Myocyte (in vitro differentiated cells): ENCODE measurements at places on chromosomes 5 and 9. TPM values are rescaled to one million over a fixed set of nuclear protein-coding genes. Genes with fewer than 3 reads are reported as not detected.

DNA sequence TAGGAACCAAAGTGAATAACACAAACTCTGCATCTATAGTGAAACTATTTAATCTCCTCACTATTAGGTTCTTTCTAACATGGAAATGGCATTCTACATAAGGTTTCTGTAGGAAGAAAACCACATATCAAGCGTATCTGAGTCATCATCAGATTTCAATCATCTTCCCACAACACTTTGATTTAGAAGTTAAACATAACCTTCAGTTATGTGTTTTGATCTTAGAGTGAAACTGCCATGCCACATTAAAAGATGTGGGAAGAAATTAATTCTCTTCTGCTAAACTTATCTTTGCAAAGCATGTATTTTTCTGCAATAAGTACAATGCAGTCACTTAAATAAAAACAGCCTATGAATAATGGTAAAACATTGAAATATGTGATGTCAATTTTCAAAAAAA, 55.0 kb downstream of the MEF2C start:
- DNase-seq: no peak

DNA sequence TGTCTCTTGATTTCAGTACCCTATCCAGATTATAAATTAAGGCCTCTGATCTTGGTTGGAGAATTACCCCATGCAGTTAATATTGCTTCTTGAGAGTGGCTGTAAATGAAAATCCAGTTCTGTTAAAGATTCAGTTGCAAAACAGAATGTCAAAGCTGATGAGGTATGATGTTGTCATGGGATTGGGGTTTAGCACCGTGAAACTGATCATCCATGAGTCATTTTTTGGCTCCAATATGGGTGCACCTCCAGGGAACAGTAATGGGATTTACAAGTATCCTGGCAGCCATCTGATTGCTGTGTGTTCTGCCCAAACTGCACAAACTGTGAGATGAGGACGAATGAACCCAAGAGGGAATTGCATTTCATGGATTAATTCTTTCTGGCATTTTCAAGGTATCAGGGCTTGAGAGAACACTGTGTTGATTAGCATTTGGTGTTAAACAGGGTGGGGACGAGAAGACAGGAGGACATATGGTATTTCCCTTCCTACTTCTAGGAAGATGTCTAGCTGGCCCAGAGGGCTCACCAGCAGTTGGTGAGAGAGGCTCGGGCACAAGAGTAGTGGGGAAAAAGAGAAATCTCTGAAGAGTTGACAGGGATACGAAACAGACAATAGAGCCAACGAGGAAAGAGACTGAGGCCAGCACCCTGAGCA, 214.7 kb downstream of the GAS1 start:
- peak; percentile 53 for DNase-seq

CTSL gene
- 142 and 156 TPM in 2 replicates for total RNA-seq

DNA sequence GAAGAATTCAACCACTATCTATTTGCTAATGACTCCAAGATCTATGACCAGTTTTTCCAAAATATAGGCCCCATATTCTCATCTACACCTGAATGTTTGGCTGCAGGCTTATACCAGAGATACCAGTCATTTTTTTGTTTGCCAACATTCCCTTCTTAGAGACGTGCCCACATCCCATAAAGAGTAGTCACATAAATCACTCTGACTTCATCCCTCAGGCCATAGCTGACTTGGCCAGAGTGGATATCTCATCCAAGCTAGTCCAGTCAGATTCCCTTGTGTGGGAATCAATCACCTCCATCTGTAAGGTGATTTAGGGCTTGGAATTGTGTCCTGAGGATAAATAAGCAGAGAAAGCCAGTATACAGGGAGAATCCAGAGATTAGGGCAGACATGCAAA, 124.3 kb upstream of the SLC24A2 start:
- no peak for DNase-seq

GRCh38 chr9:127536499-127536898, 75.6 kb upstream of the STXBP1 start:
- DNase-seq: no peak

FGF18 gene
- 0.16 TPM in 1 of 2 replicates, not detected in the other for total RNA-seq

DNA sequence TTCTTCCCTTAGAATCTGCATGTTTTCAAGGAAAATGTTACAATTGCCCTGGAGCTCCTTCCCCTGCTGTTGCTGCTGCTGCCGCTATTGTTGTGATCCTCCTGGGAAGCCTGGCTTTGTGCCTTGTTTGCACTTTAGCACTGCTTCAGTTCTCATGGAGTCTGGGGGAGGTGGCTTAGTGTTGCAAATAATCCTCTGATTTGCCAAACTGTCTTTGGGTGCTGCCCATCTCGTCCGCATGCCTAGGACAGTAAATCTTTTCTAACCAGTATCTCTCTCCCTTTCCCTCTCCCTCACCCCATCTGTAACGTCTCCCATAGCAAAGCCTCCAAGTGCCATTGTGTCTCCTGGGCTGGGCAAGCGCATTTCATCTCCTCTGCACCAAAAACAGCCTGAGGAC, 30.3 kb downstream of the FAM240B start:
- DNase-seq: peak; percentile 72

GRCh38 chr5:1378866-1379659, 34.2 kb upstream of the CLPTM1L start:
- no peak for DNase-seq

GLT6D1 gene
- not detected in 2 replicates for total RNA-seq

DNA sequence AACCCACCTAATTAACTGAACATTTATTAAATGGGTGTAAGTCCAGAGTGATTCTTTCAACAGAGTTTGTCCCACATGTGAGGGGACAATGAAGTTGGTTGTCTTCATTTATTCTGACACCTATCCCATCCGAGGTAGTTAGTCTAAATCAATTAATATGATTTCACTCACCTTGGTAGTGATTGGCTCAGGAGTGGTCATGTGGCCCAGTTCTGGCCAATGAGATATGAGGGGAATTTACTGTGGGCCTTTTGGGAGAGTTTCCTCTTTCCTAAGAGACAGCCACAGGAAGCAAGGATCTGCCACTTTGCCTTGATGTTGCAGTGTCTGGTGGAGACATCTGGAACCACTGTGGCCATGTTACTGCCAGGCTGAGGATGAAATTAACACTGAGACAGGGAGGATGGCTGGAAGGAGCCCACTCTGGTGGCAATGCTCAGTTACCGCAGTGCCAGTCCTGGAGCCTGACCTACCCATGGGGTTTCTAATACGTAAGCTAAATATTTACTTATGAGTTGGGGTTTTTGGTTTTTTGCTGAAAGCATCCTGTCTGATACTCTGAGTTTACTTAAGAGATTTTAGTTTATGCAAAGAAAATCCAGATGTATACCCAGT, 118.6 kb downstream of the FGF18 start:
- no peak for DNase-seq

KCNIP1 gene
- total RNA-seq: 0.10 TPM in 1 of 2 replicates, not detected in the other

DNA sequence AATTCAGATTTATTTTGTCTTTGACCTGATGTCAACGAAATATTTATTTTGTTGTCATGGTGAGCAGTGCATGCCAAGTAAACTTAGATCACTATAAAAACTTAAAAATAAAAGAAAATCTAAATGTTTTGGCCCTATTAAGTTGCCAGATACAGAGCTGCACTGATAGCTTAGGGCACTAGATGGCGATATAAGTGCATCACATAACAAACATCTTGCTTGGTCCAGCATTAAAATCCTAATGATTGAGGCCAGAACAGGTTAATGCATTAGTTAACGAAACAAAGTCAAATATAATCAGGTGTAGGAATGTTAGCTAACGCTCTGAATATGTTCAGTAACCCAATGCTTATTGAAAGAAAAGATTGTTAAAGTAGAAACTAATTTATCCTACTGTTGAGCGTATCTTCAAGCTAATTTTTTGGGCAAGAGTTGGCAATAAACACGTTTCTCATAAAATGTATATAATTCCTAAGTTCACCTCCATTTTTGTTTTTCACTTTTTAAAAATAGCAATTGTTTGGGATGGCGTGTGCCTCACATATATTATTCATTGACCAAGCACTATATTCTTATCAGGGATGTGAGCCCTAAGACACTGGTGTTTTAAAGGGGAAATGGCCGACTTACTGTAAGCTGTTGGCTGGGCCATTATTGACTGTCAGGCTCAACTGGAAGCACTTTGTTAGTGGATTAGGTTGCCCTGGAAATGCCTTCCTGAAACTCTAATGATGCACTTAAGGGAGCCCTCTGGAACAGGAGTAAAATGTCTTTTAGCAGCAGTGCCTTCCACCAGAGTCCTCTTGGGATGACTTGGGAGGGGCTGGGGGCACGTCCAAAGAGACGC, 33.3 kb downstream of the KCTD16 start:
- peak; percentile 74 for DNase-seq

GRCh38 chr9:82581935-82582334, 481.0 kb downstream of the RASEF start:
- no peak for DNase-seq

DNA sequence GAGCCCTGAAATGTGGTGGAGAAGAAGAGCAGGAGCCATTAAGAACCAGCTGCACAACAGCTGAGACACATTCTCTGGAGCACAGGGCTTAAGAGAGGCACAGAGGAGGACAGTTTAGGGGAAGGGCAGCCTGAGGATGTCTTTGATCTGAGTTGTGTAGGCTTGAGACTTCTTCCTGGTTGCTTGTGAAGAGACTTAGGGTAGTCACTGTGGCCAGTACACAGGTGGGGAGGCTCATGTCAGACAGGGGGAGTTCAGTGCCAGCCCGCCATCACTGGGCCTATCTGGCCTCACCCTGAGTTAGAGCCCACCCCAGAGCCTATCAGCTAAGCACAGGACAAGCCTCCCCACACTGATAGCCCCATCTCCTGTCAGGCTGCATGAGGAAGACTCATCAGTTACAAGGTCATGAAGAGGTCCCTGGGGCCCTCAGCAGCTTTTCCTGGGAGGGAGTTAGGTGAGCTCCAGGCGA, 19.8 kb downstream of the SLC22A4 start:
- peak; percentile 77 for DNase-seq

DNA sequence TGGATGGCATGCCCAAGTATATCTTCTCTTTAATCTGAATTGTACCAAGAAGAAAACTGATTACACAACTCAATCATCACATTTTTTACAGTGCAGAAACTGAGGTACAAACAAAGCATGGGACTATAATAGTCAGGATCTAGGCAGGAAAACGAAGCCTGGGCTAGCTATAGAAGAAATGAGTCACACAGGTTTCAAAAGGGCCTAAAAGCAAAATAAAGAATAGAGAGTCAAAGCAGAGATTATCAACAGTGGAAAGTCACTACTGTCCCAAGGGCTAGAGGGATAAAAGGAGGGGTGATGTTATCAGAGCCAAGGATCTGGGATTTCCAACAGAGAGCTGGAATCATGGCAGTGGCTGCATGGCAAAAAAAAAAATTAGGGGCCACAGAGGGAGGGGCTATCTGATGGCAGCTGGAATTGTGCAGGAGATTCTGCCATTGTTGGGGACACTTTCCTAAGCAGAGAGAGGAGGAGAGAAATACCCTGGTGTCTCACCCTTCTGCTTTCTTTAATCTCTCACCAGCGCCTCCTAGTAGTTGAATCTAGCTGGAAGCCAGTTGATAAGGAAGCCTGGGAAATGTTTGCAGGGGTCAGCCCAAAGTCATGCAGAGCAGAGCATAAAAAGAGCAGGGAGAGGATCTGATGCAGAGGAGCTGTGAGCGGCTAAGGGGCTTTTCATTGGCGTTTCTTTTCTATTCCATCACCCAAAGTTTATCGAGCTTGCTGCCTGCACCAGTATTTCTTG, 343.2 kb downstream of the ACTL7B start:
- no peak for DNase-seq

GRCh38 chr5:10832987-10833386, 72.0 kb upstream of the DAP start:
- DNase-seq: no peak

- peak; percentile 88 for DNase-seq
Observed at GRCh38 chr9:129143031-129143927, 32.1 kb downstream of the PTPA start.

ANXA2R gene
- 0.86 and 0.88 TPM in 2 replicates for total RNA-seq

DNA sequence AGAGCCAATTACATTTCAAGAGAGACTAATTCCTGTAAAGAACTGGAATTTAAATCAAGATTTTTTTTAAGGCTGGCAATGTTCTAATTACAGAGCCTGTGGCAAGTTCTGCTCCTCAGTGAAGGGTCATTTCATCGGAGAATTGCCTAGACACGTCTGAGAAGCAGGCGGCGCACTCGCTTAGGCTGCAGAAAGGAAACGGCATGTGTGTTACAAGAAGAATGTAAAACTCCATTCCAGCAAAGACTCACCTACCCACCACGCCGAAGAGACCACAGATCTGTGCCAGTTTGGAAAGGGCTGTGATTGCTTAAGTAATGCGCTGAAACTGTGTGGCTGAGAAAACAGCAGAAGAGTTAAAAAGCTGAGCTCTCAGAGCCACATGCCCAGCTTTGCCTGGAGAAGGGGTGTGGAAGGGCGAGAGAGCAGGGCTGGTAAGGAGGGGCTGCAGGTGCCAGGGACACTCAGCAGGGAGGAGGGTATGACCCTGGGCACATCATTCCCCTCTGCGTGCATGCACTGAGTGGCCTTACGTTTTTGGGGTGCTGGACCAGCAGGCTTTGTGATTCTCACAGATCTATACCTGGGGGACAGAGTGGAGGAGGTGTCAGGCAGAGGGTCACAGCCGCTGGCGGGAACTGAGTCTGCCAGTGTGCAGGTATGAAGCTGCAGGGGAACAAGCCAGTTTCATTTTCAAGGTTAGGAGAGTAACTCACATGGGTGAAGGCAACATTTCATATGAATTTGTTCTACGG, 17.8 kb upstream of the SLC25A51 start:
- DNase-seq: no peak

DNA sequence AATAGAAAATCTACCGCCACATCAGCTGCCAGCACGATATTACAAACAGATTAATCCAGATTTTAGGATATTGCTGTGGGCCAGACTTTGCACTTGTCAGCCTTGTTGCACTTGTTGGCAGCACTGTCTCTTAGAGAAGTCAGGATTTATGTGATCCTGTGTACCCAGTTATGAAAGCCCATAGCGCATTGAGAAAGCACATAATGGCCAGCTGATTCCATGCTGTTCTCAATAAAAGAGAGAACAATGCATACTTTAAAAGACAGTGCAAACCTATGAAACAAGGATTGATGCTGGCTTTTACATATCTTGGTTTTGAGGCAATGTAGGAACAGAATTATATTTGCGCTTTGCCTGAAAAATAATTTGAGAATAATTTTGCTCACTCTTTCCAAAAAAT, 140.8 kb downstream of the CEP120 start:
- DNase-seq: no peak

DNA sequence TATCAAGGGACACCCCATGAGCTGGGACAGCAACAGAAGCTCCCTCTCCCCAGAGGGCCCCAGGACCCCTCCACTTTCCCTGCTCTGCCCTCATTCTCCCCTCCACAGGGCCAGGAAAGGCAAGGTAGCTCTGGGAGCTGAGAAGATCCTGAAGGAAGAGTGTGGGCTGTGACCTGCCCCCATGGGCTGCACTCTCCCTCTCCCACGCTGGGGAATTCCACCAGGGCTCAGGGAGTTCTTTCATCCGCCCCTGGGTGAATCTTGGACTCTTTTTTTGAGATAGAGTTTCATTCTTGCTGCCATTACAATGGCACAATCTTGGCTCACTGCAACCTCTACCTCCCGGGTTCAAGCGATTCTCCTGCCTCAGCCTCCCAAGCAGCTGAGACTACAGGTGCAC, 73.8 kb downstream of the C9orf50 start:
- no peak for DNase-seq

GRCh38 chr9:130746434-130747212, 53.0 kb downstream of the EXOSC2 start:
- DNase-seq: no peak

- DNase-seq: no peak
Observed at GRCh38 chr9:68558545-68558944, 17.9 kb upstream of the TMEM252 start.

PHF24 gene
- total RNA-seq: not detected in 2 replicates
